ELF-1 (cell line): ENCODE measurements at places on chromosomes 5 and 9.
A peak's percentile ranks its signal among the peaks of the same experiment; 100 is the strongest.

GRCh38 chr5:172789687-172790495, 18.9 kb upstream of the DUSP1 start:
- peak; percentile 50 for DNase-seq

GRCh38 chr5:39020458-39020857, 53.7 kb downstream of the RICTOR start:
- no peak for DNase-seq

- DNase-seq: peak; percentile 84
Observed at GRCh38 chr9:14907360-14907685, 2.9 kb downstream of the FREM1 start.

- DNase-seq: no peak
Observed at GRCh38 chr9:137077758-137078693, 709 bp downstream of the UAP1L1 start.

DNA sequence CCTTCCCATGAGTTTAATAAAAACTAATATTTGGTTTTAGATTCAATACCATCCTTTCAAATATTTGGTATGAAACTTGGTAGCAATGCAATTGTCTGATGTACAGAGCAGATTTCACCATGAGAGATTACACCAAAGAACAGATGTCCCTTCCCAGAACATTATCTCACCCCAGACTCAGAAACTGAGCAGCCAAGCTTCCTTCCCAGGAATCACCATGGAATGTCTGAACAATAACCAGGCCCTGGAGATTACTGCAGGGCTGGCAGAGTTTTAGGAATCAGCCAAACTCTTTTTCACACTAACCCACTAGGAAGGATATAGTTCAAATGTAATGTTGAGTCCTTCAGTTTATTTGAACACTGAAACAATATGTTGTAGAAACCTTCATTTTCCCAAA, 23.9 kb downstream of the CLTA start:
- no peak for DNase-seq

GRCh38 chr5:173741729-173742431, 125.4 kb upstream of the BOD1 start:
- no peak for DNase-seq

GRCh38 chr9:128358861-128359260, 12.3 kb upstream of the URM1 start:
- no peak for DNase-seq

DNA sequence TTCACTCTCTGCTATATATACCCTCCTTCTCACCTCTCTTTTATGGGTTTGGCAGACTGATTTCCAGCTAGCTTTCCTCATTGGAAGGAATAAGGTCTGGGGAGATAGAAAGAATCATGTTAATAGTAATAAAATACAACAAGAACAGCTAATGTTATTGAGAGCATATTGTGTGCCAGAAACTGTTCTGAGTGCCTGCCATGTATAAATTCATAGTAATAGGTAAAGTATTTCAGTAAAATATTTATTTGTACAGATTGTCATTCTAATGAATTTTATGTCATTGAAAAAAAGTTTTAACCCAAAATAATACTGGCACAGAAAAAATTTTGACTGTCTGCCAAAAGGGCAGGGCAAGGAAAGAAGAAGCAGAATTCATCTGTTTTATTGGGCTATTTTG, 834.9 kb upstream of the ZNF608 start:
- no peak for DNase-seq

DNA sequence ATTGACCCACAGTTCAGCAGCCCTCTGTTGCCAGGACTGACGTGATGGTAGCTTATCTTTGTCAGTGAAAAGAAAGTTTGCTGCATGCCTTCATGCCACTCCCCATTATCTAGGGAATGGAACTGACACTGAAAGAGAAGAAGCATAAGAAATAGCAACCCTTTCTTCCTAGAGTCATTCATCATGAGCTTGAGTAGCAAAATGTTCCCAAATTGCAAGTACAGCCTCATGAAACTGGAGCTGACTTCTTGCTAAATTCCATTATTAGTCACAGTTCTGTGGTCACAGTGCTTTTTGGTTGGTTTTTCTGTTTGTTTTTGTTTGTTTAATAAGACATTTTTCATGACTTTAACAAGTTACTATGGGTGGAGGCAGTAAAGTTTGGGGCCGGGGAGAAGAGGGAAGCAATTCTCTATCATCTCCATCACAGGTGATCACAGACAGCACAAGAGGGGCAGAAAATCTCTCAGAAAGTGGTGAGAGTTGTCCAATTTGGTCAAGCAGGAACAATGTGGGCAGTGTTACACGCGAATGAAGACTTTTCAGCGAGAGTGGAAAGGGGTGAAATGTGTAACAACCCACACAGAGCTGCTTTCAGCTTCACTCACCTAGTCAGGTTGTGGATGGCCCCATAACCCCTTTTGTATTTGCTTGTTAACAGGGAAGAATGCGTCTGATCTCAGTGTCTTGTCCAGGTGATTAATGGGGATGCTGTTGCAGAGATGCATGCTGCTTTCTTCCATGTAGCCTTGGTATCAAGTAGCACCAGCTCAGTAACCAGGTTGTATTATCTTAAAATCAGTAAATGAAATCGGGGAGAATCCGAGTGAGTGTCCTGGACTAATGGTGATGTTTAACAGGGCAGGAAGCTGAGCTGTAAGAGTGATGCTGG, 440.4 kb downstream of the DMRT2 start:
- DNase-seq: no peak

DNA sequence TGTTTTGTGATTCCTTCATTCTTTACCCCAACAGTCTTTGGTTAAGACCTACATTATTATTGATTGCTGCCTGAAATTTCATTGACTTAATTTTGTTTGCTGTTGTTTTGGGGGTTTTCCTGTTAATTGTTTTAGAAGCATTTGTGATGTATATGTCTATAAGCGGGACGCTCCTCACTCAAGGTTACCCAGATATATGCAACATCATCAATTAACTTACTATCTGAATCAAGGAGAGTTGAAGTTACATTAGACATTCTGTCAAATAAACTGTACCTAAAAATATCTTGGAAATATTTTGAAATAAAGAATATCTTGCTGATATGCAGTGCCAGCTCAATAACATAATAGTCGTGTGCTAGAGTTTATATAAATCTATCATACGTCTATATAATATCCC, 125.9 kb upstream of the CDH18 start:
- no peak for DNase-seq

GRCh38 chr5:15393146-15393545, 106.8 kb upstream of the FBXL7 start:
- no peak for DNase-seq

DNA sequence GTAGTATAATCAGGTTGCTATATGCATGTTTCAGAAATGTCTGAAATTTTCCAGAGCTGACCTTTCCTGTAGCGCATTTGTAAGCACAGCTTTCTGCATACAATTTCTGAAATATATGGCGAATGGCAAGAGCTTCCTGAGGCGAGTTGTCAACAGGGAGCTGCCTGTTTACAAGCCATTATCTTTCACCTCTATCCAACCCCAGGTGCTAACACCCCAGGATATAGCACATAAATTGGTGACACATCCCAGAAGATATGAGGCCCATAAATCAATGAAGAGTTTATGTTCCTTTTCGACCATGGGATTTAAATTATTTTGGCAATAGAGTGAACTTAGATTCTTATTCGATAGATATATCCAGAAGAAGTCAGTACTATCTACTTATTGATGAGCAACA, 379.8 kb downstream of the KDM4C start:
- DNase-seq: no peak

DNA sequence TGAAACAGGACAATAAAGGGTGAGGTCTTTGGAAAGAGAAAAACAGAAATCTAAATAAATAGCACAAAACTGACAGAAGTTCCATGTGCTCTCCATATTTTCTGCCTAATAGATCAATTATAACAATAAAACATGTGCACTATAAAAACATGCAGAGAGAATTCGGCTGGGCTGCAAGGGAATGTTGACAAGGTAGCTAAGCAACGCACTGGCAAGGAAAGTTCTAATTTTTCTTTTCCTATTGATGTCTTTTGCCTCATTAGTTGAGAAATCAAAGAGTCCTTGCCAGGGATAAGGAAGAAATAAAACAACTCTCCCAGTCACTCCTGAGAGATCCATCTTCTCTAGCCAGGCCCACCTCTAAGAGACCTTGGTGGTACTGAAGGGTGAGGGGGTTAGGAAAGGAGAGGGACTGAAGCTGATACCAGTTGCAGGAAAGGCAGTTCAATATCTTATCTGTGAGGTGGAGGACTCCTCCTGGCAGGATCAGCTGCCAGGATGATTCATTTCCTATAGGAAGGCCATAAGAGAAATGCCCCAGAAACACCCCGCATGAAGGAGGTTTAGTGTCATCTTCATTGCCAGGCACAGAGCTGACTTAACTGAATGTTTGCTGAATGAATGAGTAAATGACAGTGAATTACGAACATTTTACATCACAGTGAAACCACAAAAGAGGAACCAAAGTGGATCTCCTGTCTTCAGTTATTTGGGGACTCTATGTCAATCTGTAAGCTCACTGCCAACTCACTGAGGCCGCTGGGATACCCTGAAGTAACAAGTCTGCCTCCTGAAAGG, 63.7 kb upstream of the IFNK start:
- no peak for DNase-seq

- DNase-seq: no peak
Observed at GRCh38 chr5:138459311-138459933, 5.9 kb upstream of the EGR1 start.

GRCh38 chr5:77312413-77312812, 101.9 kb downstream of the PDE8B start:
- DNase-seq: no peak

- no peak for DNase-seq
Observed at GRCh38 chr9:69675563-69675962, 3.4 kb upstream of the APBA1 start.

GRCh38 chr9:88007291-88007650, 32.9 kb upstream of the CDK20 start:
- peak; percentile 12 for DNase-seq

DNA sequence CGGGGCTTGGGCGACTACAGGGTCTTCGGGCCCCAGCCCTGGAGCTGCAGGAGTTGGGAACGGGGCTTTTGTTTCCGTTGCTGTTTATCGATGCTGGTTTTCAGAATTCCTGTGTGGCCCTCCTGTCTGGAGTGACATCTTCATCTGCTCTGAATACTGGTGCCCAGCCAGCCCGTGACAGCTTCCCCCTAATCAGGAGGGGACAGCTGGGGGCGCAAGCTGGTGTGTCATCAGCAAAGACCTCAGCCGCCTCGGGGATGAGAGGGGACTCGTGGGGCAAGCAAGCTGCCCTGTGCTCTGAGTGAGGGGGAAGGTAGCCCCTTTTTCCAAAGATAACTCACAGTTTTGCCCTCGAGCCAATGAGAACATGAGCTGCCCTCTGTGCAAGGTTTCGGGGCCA, 110.7 kb downstream of the RXRA start:
- DNase-seq: no peak

GRCh38 chr9:129574911-129575585, 45.9 kb downstream of the C9orf50 start:
- DNase-seq: peak; percentile 1

DNA sequence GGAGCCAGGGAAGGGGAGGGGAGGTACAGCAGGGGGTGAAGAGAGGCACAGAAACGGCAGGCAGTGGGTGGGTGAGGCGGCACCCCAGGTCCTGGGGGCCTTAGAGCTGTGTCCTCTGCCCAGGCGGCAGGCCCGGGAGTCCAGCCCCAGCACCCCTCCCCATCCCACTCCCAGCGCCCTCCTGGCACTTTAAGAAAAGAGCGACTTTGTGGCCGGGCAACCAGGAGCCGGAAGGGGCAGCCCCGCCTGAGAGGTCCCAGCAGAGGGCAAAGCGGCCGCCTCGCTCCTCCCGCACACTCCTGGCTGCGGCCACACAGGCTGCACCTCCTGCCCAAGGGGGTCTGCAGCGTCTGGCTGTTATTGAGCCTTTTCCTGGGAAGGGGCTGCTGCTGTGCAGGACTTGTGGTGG, 42.6 kb downstream of the NACC2 start:
- DNase-seq: peak; percentile 47
